GM12891 (cell line): ENCODE measurements at places on chromosomes 16 and 17.

DNA sequence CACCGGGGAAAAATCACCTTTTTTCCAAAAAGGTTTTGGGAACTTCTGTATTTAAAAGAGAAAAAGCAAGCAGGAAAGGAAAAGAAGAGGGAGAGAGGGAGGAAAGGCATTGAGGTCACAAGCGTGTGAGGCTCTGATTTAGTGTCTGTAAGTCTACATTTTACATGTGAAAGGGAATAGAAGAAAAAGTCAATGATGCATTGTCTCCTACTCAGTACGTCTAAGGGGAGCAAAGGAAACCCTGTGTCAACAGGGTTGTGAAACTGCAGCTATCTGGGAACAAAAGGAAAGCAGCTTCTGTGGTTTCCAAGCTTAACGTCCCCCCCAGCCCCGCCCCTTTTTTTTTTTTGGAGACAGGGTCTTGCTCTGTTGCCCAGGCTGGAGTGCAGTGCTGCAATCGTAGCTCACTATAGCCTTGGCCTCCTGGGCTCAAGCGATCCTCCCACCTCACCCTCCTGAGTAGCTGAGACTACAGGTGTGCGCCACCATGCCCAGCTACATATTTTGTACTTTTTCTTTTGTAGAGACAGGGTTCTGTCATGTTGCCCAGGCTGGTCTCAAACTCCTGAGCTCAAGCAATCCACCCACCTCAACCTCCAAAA lies 1.8 kb upstream of the CDC42EP4 start:
- DNase-seq, result no peak

GRCh38 chr17:48586355-48587258 lies 3.4 kb downstream of the HOXB3 start:
- no peak for DNase-seq

DNA sequence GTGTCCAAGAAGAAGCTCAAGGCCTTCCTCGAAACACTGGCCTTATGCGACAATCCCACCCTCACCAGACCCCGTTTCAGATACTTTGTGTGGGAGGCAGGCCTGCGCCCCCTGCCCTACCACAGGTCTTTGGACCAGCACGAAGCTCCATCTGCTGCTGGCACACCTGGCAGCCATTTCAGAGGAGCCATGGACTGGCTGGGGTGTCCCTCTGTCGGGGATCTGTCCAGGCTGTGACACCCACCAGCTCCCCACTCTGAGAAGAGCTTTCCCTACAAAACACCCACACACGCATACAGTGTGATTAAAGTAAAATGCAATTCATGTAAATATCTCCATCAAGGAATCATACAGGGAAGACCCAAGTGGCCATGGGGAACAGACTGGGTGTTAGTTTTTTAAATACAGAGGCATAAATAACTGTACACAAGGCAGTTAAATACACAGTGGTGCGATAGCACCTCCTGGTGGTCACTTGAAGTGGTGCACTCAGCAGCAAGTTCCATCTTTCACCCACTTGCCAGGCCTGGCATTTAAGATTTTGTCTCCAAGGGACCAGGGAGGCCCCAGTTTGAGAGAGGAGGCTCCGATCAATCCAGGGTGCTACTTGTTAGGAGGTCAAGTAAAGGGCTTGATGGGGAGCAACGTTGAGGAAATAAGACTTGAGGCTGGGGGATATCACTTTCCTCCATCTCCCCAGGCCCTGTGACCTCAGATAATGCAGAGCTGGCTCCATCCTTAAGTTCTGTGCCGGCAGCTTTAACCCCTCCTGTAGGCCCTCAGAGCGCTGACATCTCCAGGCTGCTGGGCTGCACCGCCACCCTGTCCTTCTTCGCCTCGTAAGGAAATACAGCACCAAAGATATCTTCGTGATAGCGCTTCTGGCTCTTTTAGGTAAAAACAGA lies 43.6 kb downstream of the NOS2 start:
- no peak for DNase-seq

DNA sequence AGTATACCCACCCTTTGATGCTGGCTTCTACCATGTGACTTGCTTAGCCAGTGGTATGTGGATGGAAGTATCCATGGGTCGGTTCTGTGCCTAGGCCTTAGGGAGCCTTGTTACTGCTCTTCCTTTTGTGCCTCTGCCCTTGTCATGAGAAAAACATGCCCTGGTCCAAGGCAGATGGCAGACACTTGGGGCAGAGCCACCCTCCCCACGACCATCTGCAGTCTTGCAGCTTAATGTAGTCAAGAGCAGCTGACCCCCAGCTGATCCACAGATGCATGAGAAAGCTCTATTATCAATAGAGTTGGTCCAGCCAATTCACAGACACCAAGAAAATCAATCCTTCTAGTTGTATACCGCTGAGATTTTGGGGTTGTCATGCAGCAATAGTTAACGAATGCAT lies 95.7 kb downstream of the SLC39A11 start:
- DNase-seq, result no peak

GRCh38 chr17:65797809-65798208 lies 236.4 kb upstream of the AXIN2 start:
- no peak for DNase-seq

- no peak for DNase-seq
Observed at GRCh38 chr17:10550014-10550413, 556 bp upstream of the MYH2 start.

DNA sequence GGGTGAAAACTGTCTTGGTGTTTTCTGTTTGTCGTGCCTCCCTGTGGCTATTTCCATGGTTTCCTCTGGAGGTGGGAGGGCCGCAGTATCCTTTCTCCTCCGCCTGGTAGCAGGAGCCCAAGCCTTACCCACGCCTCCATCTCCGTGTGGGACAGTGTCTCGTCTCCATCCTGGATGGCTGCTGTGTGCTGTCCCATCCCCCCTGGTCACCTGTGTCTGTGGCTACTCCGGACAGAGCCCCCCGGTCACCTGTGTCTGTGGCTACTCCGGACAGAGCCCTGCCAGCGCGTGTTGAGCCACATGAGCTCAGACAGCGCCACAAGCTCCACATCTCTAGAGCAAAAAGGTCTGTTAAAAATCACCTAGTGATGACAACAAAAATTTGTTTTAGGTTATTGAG lies 198.2 kb upstream of the CHMP6 start:
- DNase-seq, result no peak

GRCh38 chr17:83123896-83124801 lies 44.7 kb downstream of the METRNL start:
- no peak for DNase-seq

- no peak for DNase-seq
Observed at GRCh38 chr17:75300280-75300679, 11.0 kb upstream of the SLC25A19 start.

DNA sequence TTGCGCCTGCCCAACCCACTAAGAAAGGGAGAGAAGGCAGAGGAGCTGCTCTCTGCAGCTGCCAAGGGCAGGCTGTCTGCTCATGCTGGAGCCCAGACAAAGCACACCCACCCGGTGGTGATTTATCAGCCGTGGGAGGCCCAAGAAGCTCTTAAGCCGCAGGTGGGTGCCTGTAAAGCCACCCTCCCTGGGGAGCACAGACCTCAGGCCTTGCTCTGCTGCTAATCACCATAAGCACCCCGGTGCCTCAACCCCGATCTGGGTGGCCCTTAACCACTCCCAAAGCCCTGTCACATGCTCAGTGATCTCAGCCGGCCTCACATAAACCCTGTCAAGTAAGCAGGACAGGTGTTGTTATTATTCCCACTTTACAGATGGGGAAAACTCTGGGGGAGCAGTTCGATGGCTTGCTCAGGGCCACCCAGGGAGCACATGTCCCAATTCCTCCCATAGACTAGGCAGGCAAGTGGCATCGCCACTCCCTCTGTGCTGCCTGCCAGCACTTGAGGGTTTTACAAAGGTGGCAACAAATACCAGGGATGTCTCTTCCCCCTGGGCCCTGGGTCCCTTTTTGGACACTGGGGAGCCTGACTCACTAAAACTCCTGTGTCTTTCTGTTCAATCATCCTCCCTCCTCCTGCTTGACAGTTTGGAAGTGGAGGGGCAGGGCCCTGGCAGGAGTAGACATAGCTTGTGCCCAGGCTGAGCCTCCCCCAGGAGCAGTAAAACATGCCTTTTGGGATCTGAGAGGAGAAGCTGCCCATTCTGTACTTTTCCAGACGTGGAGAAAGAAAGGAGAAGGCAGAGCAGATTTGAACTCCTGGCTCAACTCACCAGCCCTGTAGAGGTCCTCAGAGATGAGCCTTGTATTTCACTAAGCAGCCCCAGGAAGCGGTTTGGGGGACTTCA lies 299.3 kb downstream of the SOX9 start:
- DNase-seq, result peak; percentile 44

- DNase-seq, result no peak
Observed at GRCh38 chr16:870856-871561, 70.5 kb upstream of the GNG13 start.

DNA sequence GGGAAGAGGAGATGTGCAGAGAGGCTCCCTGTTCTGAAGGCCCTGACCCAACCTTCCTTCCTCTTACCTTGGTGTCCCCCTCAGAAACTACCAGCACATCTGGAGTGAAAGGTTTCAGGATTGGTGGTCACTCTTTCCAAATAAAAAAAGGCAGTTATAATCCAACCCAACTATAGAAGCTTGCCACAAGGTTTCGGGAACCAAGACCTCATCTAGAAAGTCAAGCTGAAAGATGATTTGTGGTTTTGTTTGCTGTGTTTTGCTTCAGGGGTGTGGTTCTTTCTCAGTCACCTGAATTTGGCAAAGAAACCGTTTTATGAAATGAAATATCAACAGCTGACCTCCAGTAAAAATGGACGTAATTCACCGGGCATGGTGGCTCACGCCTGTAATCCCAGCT lies 19.3 kb downstream of the SHMT1 start:
- DNase-seq, result no peak

GRCh38 chr16:10752843-10753523 lies 9.3 kb downstream of the NUBP1 start:
- DNase-seq, result no peak

- DNase-seq, result peak; percentile 75
Observed at GRCh38 chr17:1484676-1485422, 7.6 kb downstream of the MYO1C start.

DNA sequence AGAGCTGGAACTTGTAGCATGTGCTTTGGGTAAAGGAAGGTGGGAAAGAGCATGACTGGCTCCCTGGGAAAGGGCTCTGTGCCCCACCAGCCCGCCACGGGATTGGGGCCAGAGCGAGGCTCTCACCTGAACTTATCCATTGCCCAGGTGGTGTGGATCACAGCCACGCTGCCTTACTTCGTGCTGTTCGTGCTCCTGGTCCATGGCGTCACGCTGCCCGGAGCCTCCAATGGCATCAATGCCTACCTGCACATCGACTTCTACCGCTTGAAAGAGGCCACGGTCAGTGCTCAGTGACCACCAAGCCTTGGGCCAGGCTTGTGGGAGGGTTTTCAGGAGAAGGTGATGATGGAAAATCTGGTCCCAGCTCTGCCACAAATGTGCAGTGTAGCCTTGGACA lies 36.0 kb downstream of the SLC6A2 start:
- DNase-seq, result no peak
